HEK293T (cell line): ENCODE measurements at places on chromosomes 13 and 19.

DNA sequence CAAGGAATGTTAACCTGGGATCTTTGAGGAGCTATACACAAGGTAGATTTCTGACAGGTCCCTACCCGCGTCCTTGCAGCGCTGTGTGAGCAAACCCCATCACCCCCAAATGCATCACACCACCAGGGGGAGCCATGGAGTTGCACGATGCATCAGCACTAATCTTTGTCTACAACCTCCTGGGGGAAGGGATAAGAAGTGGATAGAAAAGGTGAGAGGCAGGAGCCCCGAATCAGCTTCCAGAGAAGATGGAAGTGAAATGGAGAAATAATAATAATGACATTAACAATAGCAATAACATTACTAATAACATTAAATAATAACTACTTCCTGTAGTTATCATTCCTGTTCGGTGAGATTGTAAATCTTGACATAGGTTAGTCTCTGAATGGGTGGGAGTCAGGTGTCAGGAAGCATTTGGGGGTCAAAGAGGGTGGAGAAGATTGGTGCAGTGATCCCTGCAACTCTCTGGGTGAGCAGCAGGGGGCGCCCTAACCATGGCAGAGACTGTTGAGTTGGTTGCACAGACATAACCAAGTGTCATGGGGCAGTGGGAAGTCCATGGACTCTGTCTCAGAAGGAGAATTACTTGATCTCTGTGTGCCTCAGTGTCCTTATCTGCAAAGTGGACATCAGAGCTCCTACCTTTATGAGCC lies 16.5 kb downstream of the SIGLEC7 start:
- DNase-seq, result peak; percentile 57

GRCh38 chr13:33543089-33543459 lies 257.5 kb upstream of the STARD13 start:
- no peak for DNase-seq

GRCh38 chr19:16193466-16193865 lies 4.2 kb upstream of the AP1M1 start:
- DNase-seq, result no peak

DNA sequence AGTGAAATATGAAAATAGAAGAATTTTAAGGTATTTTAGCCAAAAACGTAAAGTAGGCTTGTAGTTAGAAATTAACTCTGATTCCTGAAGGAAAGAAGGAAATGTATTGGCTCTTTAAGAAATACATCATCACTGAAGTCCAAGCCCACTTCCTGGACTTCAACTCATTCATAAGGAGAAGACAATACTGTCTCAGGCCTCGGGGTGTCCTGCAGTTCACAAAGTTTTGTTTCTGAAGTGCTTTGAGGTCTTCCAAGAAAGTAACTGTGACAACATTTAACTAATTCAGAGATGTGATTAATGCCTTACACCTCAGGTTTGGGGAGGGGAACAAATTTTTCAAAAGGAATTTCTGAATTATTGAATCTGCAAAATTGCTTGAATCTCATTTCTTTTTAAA lies 65.8 kb upstream of the STARD13 start:
- peak; percentile 14 for DNase-seq

DNA sequence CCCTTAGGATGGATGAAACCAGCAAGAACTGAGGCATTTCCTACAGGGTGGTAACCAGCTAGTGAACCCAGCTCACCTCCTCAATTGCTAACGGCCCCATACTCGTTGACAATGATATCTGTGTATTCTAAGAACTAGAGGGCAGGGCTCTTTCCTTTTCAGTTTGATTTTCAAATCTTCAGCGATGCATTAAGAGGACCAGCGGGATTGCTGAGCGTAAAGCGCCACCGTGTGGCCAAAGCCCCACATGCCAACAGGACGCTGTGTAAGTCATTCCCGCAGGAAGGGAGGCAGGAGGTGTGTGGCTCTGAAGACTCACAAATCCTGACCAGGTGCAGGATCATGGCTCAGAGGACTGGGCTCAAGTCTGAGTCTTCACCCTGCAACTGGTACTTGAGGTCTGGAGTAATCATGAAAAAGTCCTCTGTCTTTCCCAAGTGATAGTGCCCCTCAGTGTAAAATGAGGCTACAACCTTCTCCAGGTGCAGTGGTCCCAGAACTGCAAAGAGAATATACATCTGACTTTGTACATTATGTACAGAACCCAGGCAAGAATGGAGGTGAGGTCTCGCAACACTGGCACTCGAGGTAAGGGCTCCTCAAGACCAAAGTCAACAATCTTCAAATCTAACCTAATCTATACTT lies 40.9 kb downstream of the C13orf42 start:
- DNase-seq, result peak; percentile 75

DNA sequence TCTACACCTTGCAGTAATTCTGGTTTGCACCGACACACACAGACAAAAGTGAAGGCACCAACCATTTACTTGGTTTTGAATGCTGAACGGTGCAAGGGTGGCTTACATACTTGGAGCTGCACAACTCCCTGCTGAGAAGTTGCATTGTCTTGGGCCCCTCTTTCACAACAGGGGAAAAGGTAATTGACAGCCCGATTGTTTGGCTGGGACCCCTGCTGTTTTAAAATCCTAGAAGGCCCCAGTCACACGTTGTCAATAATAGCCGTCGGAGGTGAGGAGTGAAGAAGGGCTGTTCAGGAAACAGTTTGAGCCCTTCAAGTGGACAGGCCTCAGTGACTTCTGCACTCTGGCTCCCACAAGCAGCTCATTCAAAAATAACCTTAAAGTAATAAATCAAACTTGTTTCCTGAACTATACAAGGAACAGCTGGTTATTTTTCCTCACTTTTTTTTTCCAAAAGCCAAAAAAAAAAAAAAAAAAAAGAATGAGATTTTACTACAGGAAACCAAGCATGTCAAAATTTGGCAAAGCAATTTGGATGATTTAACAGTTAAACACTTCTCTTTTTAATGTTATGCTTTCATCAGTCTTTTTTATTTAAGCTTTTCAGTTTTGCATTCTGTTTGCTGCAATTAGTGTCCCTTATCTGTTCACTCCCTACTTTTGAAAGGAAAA lies 19.0 kb upstream of the SPRY2 start:
- DNase-seq, result peak; percentile 48

DNA sequence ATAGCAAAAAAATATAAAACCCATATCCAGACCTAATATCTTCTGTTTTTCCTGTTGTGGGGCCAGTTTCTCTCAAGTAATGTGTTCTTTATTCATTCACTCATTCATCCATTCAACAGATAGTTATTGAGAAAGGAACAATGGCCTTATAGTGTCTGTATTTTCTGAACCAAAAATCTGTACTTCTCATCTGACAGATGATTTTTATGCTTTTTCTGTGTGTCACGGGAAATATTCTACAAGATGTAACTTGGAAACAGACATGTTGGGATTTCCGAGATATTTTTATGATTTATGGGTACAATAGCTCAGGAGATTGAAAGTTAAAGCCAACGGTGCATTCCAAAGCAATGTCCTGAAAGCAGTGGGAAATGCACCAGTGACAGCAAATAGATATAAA lies 5.7 kb downstream of the ACOD1 start:
- DNase-seq, result no peak
